Karpas-422 (cell line): ENCODE measurements at places on chromosomes 1 and 21.

DNA sequence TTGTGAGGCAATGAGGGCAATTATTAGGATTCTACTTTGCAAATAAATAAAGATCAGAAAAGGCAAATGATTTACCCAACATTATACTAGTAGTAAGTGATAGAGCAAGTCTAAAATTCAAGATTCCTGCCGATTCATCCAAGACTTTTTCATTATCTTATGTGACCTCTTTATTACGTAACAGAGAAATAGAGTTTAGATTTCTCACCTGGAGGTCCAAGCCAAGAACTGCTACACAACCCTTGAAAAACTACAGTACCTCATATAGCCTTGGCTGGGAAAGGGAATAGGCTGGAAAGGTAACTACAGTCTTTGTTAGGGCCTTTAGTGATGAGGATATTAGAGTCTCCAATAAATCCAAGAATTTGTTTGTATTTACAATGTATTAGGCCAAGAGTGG is 13.3 kb downstream of the EEIG2 start:
- no peak for DNase-seq

DNA sequence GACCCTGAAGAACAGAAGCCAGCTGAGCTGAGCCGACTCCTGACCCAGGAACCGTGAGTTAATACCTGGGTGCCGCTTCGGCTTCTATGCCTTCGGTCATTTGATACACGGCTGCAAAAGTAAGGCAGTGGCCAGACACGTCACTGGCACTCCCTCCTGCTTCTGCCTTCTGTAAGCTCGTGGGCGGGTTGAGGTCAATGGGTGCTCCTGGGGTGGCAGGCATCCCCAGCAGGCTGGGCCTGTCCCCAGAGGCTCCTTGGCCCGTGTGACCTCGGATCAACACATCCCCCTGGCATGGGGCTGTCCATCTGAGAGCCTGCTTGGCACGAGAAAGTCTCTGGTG is 35.7 kb upstream of the COL6A1 start:
- no peak for DNase-seq

DNA sequence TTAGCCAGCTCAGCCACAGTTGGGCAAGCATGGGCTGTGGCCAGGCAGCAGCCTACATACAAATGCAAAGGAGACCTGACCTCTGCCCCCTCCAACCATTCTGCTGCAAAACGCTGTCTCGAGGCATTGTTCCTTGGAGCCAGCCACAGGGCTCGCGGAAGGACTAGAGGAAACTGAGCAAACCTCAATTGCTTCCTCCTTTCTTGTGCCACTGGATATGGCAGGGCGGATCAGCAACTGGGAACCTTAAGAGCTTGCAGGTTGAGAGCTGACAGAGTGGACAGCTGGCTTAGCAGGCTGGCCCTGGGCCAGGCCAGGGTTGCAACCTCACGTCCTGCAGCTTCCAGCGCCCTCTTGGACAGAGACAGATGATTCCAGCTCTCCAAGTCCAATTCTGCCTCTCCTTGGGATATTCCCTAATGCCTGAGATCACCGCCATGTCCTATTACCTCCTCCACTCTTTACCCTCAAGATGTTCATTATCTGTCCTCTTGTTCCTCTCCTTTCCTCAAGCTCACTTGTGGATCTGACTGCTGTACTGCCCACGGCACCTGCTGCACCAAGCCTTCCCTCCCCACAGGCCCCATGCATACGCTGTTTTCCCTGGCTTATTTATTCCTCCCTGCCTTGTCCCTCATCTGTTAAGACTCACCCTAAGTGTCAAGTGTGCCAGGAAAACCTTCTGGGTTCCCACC is 67.5 kb downstream of the SDC3 start:
- DNase-seq: no peak

- no peak for DNase-seq
Measured at GRCh38 chr1:20250340-20250989, 40.2 kb upstream of the VWA5B1 start.

GRCh38 chr21:32155226-32155625 is 123.6 kb downstream of the MIS18A start:
- no peak for DNase-seq

GRCh38 chr1:37752583-37753471 is 12.1 kb downstream of the EPHA10 start:
- DNase-seq: no peak

DNA sequence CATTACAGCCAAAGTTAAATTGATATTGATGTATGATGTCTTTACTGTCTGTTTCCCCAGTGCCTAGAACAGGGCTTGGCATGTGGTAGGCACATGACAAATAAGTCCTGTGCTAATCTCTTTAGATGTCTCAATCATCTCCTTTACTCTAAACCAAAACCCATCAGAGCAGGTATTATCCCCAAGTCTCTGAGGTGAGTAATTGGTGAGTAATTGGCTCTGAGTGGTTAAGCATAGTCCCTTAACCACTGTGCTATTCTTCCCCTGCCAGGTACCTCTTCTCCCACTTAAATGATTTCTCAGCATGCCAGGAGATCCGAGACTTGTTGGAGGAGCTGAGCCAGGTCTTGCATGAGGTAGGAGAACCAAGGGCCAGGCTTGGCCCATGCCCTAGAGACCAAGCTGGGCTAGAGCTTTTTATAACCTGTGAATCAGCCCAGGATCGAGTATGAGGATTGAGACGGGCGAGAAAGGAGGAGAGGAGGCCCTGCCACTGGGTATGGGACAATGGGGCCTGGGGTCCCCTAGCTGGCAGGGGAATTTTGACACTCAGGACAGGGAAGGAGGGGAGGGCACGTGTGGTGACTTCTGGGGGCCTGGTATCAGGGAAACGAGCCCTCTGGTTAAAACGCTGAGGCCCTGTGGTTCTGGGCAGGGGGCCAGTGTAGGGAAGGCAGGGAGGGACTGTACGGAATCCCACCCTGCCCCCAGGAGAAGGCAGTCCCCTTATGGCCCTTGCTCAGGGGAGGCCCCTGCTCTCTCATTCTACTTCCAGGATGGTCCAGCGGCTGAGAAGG is 4.5 kb downstream of the CNKSR1 start:
- DNase-seq: no peak
